ENCODE measurements at places on chromosomes 2 and 18.

- no peak for DNase-seq
Observed at GRCh38 chr2:230674401-230674800, 38.2 kb upstream of the CAB39 start.

GRCh38 chr2:241148891-241149674, at the start of gene PASK:
PASK (minus strand) TSS chr2:241149472; CDS start chr2:241143032, 6,440 bp downstream.
- DNase-seq: peak; percentile 85

- no peak for DNase-seq
Observed at GRCh38 chr2:196226058-196226706, 54.8 kb upstream of the STK17B start.

DNA sequence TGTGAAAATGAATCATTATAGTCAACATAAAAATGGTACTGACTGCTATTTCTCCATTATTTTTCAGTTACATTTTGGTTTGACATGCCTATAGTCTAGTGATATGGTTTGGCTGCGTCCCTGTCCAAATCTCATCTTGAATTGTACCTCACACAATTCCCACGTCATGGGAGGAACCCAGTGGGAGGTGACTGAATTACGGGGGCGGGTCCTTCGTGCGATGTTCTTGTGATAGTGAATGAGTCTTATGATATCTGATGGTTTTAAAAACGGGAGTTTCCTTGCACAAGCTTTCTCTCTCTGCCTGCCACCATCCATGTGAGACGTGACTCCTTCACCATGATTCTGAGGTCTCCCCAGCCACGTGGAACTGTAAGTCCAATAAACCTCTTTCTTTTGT, 70.3 kb downstream of the BAZ2B start:
- DNase-seq: no peak

Data from GDM1 (cell line).